Thoracic aorta (tissue), 2 donors: ENCODE measurements at places on chromosomes 3 and 15. TPM values are rescaled to one million over a fixed set of nuclear protein-coding genes. Genes with fewer than 3 reads are reported as not detected.

Gene IL16
- total RNA-seq = 17.1 TPM

Gene DZIP3
- total RNA-seq = 9.3 TPM

Gene ST3GAL6
- 16.9 TPM for total RNA-seq

Gene POMGNT2
- total RNA-seq = 8.6 TPM

Gene PEX5L
- total RNA-seq = not detected

Gene ITIH1
- total RNA-seq = not detected

Gene PLA2G4D
- total RNA-seq = not detected

Gene THRB
- 65.6 TPM for total RNA-seq

Gene GOLGA6A
- 0.14 TPM for total RNA-seq

Gene APOD
- total RNA-seq = 153 TPM

Gene CHRD
- 19.5 TPM for total RNA-seq

Gene ACP3
- 5.6 TPM for total RNA-seq

Gene PHLDB2
- total RNA-seq = 99.0 TPM

Gene MRPL3
- 42.0 TPM for total RNA-seq

Gene MON1A
- 23.4 TPM for total RNA-seq

Gene COL8A1
- total RNA-seq = 916 TPM

Gene FBLN2
- total RNA-seq = 328 TPM

Gene LSG1
- total RNA-seq = 19.4 TPM

Gene CLRN1
- not detected for total RNA-seq

Gene MUSTN1
- 33.8 TPM for total RNA-seq

Gene COLQ
- total RNA-seq = 3.2 TPM

Gene FXR1
- total RNA-seq = 112 TPM

Gene FBXO40
- not detected for total RNA-seq

Gene SUSD5
- total RNA-seq = 273 TPM

Gene FES
- total RNA-seq = 54.2 TPM

Gene TMIE
- not detected for total RNA-seq

Gene NRROS
- total RNA-seq = 17.9 TPM

Gene TWF2
- 52.2 TPM for total RNA-seq

Gene CCDC50
- 99.5 TPM for total RNA-seq

Gene CCR9
- total RNA-seq = not detected

Gene ZBED2
- total RNA-seq = not detected

Gene LINGO1
- total RNA-seq = 0.63 TPM

Gene ADAMTS17
- 8.1 TPM for total RNA-seq

Gene HTR3E
- total RNA-seq = not detected

Gene CNTN4
- 116 TPM for total RNA-seq

Gene UQCC5
- 0.95 TPM for total RNA-seq

Gene ECE2
- not detected for total RNA-seq

Gene NMB
- 2.9 TPM for total RNA-seq

Gene FMN1
- total RNA-seq = 26.9 TPM
